GM12864 (cell line): ENCODE measurements at places on chromosomes 5 and 9.

DNA sequence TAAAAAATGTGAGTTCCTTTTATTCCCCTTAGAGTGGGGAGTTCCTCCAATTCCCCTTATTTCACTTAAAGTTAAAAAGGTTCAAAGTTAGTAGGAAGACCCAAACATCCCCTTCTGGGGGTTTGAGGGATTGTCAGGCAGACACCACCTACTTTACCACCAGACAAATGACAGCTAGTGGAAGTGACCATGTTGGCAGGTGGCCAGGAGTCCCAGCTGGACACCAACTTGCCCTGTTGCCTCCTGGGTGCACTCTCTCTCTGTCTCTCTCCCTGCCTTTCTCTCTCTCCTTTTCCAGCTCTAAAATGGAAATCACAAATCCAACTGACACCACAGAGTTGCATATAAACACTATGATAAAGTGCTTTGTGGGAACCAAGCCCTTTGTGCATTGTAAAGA lies 307.7 kb upstream of the TLE4 start:
- DNase-seq = no peak

- no peak for DNase-seq
Observed at GRCh38 chr5:94613583-94613982, 4.8 kb downstream of the KIAA0825 start.

- DNase-seq = no peak
Observed at GRCh38 chr5:143182106-143182505, 221.4 kb downstream of the NR3C1 start.

- no peak for DNase-seq
Observed at GRCh38 chr5:37391591-37391990, 12.5 kb downstream of the WDR70 start.

DNA sequence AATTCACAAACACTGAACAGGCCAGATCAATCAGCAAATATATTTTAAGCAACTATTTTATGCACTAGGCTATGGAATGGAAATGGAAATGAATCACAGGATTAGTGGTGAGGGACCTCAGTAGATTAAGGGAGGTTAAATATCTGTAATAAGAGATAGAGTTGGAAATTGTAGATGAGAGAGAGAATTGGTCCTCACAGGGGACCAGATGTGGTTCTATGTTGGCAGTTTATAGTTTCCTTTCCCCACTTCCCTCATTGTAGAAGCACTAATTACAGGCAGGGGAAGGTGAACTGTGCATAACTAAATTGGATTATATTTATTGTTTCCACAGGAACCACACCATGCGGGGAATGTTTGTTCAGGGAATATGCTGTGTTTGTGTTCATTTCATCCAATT lies 496.2 kb downstream of the ARHGEF28 start:
- no peak for DNase-seq

- no peak for DNase-seq
Observed at GRCh38 chr5:175748650-175749049, 90.8 kb downstream of the HRH2 start.

- DNase-seq = no peak
Observed at GRCh38 chr9:133304158-133304470, 29.1 kb upstream of the ABO start.

- DNase-seq = no peak
Observed at GRCh38 chr5:44051591-44051990, 337.6 kb downstream of the FGF10 start.

DNA sequence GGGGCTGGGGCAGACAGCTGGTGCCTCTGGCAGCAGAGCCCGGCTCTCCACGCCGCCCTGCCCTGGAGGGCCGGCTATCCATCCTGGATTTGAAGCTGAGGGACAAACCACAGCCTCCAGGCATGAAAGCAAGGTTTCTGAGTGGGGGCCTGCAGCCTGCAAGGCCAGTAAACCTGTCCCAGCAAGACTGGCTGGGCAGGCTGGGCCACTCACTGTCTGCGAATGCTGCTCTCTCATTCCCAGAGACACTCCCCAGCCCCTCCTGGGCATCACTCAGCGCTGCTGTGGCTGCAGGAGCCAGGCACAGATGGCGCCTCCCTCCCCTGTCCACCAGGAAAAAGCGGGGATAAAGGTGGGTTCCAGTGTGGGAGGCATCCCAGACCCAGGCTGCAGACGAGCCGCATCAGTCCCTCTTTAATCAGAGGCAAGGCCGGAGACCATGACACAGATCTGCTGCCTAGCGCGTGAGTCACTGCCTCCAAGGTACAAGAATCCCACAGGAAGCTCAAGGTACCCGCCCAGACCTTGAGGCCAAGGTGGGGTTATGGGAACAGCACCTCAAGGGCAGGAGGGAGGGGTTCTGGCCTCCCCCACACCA lies 118.0 kb downstream of the VAV2 start:
- DNase-seq = no peak

DNA sequence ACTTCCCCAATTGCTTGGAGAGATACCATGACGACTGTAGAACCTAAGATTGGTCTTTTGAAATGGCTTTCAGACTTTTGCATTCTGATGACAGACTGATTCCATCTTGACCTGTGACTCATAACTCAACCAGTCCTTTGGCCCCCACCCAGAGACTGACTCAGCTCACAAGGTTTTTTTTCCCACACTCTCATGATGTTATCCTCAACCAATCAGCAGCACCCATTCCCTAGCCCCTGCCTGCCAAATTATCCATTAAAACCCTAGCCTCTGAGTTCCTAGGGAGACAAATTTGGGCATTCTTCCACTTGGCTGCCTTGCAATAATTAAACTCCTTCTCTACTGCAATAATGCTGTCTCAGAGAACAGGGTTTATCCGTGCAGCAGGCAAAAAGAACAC lies 1263.3 kb upstream of the CDH9 start:
- DNase-seq = no peak
